Cerebellar cortex (tissue), 1 donor: ENCODE measurements at places on chromosomes 7 and 10.

GRCh38 chr10:101878869-101879268, 35.3 kb upstream of the KCNIP2 start:
- no peak for DNase-seq

DNA sequence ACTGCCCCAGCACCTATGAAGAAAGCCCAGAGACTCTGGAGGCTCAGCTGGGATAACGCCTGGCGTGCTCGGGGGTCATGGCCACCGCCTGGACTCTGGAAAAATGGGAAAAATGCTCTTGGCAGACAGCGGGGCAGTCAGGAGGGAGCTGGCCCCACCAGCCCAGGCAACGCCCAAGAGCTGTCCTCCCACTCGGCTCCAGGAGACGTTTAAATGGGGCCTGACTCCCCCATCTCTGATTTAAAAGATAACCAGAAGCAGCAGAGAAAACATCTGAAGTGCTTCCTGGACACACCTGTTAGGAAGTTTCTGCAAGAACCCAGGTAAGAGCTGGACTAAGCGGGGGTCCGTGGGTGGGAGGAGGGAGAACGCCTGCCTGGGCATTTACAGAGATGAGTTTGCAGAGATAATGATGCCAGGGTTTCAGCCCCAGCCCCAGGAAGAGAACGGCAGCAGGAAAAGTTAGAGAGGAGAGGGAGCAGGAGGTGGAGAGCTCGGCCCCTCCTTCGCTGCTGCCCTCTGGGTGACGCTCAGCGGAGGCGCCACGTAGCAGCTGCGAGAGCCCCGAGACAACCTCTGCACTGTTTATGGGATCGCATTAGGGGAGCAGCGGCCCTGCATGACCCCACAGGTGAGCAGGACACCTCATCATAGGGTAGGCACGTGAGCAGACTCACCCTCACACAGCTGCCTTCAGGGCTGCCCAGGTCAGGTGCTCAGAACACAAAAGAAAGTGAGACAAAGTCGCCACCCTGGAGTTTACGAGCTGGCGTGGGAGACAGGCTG, 83.5 kb upstream of the INSIG1 start:
- no peak for DNase-seq

DNA sequence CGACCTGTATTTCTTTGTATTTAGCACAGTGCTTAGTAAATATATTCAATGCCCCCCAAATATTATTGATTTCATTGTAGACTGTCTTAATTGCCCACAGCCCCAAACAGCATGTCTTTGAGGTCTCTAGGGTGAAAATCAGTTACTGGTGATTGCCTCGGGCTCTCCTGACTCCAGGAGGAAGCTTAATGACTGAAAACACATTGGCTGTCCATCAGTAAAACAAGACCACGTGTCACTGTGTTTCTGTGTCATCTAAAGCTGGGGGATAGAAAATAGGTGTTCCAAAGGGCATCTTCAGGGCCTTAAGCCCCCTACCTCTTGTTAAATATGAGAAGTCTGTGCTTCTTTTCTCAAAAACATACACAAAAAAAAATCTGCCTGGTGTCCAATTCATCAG, 67.9 kb downstream of the CACNA2D1 start:
- no peak for DNase-seq

DNA sequence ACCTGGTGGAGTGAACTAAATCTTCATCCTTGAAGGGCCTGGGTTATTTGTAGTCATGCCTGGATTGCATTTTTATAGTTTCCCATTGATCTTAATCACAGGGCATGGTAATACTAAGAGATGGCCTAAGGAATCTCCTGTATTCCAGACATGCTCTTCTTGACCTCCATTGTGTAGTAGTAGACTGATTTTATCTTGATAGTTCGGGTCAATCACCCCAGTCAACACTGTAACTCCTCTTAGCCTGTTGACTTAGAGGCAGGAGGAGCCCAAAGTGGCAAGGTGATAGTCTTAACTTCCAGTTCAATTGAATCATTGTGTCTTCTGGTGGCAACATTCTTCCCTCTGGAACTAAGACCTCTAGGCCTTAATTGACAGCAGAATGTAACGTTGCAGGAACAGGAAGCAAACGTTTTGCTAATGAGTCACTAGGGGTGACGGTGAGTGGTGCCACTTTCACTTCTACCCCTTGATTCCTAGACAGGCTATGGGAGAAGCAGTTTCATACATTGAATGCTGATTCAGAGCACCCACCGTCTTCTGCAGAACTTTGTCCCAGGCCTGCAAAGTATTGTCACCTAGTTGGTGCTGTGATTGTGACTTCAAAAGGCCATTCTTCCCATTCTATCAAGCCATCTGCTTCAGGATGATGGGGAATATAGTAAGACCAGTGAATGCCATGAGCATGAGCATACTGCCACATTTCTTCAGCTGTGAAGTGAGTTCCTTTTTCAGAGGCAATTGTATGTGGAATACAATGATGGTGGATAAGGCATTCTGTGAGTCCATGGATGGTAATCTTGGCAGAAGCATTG, 24.0 kb upstream of the PAPSS2 start:
- DNase-seq: no peak

DNA sequence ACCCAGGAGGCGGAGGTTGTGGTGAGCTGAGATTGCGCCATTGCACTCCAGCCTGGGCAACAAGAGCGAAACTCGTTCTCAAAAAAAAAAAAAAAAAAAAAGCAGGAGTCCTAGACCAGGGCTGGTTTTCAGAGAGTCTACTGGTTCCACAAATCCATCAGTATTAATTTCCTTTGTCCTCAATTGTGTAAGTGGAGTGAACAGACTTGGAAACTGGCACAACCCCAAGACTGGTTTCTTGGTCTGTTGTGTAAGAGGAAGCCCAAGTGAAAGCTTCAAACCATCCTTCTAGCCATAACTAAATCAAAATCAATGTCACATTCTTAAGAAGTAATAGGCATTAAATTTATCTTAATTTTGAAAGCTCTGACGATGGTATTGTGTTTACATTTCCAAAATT, 213.6 kb downstream of the DGKI start:
- peak; percentile 8 for DNase-seq

GRCh38 chr10:46288601-46289206, 1.9 kb downstream of the ANTXRL start:
- no peak for DNase-seq

GRCh38 chr10:28734938-28735759, 57.8 kb downstream of the BAMBI start:
- DNase-seq: no peak

DNA sequence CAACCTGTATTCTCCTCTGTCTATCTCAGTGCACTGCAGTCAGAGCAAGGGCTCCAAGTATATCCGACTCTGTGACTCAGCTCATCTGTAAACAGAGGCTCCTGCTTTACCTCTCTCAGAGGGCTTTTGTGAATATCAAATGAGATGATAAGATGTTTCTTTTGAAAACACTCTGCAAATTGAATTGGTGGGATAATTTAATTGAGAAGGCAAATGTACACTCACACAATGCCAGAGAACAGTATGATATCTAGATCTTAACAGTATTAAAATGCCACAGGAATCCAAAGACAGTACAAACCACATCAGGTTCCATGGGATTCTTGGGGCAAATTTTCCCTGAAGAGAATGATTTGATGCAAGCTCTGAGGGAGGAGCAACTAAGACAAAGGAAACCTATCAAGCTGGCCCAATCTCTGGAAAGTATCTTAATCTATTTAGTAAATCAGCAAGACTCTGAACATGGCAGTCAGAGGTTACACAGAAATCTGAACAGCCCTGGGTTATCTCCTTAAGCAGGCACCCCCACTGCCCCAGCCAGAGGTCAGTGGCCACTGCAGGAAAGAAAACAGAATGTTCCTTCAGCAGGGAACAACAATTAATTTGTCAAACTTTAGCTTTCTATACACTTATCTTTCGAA, 45.9 kb downstream of the DOCK4 start:
- peak; percentile 49 for DNase-seq

GRCh38 chr10:82477776-82478175, 602.8 kb downstream of the NRG3 start:
- no peak for DNase-seq

- no peak for DNase-seq
Measured at GRCh38 chr10:31599626-31600504, 280.8 kb downstream of the ZEB1 start.

- DNase-seq: no peak
Measured at GRCh38 chr10:43231523-43232078, 35.3 kb downstream of the RASGEF1A start.
